ENCODE measurements at places on chromosomes 7 and 10.

- no peak for DNase-seq
These were observed 90.3 kb downstream of the INPP5A start for GRCh38 chr10:132627666-132628531.

DNA sequence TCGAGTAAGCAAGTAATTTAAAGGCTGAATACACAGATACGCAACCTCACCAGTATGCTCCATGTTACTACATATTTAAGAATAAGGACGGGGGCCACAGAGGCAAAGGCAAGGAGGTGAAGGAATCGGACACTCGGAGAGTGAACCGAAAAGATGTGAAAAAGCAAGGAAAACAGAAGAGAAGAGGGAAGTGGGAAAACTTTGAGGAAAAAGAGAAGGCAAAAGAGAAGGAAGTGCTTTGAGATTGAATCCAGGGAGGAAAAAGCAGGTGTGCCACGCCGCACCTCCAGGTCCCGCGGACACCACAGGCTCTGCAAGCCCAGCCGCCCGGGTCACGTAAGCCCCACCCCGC is 367 bp upstream of the AVL9 start:
- no peak for DNase-seq

DNA sequence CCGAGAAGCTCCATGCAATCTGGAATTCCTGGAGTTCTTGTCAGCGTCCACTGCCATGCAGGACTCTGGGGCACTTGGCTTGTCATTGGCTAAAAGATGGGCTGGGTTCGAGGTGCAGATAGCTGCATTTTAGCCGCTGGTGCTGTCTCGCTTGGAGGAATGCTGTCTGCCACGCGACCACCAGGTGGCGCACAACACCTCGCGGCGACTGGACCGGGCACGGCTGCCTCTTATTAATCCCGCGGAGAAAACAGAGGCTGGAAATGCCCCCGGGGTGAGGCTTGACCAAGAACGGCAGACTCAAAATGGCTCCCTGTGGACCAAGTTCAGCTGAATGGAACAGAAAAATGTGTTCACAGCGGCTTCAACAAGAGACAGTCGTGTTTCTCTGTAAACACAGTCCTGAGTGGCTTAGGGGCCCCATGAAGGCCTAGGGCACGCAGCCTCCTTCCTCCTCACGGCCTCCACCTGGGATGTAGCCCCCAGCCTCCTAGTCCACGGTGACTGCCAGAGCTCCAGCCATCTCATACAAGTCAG is 46.2 kb downstream of the AOC1 start:
- DNase-seq = peak; percentile 63

GRCh38 chr7:123836656-123837055 is 8.3 kb upstream of the HYAL4 start:
- DNase-seq = no peak

DNA sequence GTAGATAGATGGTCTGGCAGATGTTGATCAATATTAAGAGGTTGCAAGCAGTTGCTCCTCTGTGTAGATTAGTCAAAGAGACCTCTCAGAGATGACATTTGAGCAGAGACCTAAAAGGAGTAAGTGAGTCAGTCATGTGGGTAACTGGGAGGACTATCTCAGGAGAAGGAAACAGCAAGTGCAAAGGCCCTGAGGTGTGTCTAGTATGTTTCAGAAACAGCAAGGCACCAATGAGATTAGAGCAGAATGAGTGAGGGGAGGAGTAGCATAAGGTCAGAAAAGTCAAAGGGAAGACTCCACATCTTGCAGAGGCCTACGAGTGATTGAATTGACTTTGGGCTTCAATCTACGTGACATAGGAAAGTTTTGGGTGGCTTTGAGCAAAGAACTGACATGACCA is 89.8 kb upstream of the COL1A2 start:
- no peak for DNase-seq

- no peak for DNase-seq
These were observed 55.7 kb downstream of the IKZF1 start for GRCh38 chr7:50359995-50360925.

DNA sequence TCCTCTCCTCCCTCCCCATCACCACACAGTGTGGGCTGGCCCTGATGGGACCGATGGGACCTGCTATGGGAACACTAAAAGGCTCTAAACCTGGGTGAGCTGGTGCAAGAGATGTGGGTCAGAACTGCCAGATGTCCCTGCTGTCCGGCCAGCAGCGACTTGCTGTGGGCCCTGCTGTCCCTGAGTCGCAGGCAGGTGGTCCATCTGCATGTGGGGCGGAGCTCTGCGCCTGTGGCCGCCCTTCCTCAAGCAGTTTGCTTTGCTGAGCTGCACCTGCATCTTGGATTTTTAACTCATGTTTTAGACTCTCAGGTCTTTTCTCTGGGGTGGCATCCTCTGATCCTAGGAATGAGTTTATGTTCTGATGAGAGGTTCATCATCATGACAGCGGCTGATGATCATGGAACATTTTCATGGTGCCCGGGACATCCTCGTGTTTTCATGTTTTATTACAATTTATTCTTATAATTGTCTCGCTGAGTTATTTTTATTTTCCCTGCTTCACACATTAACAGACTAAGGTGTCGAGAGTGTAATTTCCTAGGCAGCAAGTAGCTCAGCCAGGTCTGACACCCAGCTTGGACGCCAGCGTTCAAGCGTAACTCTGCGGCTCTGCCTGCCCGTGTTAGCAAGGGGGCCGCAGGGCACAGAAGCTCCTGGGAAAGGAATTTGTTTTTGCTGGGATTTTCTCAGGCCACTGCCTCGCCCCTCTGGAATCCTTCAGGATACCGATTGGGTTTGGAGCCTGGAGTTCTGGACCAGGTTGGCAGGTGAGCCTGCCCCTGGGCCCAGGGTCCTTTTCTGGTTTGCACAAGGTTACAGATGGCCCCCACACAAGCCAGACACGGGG is 615.2 kb upstream of the FOXK1 start:
- no peak for DNase-seq

DNA sequence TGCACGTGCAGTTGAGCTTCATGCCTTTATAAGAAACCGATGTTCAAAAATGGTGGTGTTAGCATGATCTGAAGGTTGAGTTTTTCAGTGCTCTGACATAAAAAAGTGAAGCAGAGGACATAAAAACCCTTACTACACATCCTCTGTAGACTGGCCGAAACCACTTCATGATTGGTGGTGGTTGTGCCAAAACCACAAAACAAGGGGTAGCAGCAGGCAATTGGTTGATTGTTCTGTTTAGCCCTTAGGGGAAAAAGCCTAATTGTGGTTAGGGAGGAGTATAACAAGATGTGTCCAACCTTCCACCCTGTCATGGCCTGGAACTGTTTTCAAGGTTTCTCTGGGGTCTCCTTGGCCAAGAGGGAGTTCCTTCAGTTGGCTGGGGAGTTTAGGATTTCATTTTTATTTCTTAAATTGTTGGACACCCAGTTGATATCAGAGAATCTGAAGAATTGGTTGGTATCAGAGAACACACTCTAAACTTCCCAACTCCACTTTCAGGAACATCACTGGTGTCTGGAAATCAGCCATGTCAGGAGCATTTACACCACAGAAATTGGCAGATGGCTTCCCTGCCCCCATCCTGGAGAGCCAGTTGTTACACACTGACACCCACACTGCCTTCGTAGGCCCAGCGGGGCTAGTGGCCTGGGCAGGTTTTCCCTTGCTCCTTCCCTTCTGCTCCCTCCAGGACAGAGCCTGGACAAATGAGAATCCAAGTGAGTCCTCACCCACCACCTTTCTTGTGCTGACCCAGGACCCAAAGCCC is 18.8 kb downstream of the MRPS24 start:
- no peak for DNase-seq

- no peak for DNase-seq
These were observed 1.0 kb upstream of the VENTX start for GRCh38 chr10:133236401-133237240.

GRCh38 chr7:55508221-55509011 is 63.9 kb downstream of the VOPP1 start:
- no peak for DNase-seq

DNA sequence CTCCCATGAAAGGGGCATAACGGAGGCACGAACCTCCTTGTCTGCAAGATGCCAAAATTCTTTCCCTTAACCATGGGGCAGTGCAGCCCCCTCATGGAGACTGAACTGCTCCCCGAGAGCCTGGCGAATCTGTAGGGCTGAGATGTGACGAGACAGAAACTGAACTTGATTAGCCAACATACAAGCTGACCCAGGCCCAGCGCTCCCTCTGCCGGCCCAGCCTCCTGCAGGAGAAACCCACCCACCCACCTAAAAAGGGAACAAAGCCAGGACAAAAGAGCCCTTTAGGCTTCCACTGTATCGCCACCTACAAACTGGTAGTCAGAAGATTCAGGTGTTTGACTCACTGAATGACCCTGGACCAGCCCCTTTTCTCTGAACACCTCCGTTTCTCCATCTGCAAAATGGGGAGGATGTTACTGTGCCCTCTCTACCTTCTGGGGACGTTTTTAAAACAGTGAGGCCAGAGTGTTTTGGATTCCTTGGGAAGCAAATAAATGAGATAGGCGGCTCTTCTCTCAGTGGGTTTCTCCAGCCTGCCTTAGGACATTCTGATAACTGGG is 58.4 kb downstream of the C10orf105 start:
- no peak for DNase-seq

- DNase-seq = no peak
These were observed 19.1 kb upstream of the FAM53B start for GRCh38 chr10:124763267-124763666.

GRCh38 chr10:31383810-31384588 is 65.0 kb downstream of the ZEB1 start:
- DNase-seq = no peak

GRCh38 chr10:659688-660141 is 29.8 kb downstream of the DIP2C start:
- DNase-seq = no peak

- no peak for DNase-seq
These were observed 72.5 kb downstream of the PRTFDC1 start for GRCh38 chr10:24879861-24880260.

GRCh38 chr7:139232904-139233303 is 1.9 kb downstream of the UBN2 start:
- no peak for DNase-seq

DNA sequence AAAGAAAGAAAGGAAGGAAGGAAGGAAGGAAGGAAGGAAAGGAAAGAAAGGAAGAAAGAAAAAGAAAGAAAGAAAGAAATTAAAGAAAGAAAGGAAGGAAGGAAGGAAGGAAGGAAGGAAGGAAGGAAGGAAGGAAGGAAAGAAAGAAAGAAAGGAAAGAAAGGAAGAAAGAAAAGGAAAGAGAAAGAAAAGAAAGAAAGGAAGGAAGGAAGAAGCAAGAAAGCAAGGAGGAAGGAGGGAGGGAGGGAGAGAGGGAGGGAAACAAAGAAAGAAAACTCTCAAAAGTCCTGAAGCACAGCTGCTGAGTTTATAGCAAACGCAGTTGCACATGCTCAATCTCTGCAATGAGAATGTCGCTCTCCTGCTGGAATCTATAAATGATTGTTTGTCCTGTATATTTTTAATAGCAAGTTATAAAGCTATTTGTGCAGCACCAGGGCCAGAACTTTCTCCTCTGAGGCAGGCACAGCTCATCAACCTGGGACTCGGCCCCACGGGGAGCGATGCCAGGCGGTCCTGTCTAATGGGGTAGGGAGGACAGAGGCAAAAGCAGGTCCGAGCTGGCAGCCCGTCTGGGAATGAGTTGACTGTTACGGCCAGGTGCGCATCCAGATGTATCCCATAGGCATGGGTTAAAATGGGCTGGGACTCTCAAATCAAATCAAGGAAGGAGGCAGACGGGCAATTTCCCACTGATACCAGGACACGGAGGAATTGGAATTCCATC is 118.0 kb upstream of the PFKP start:
- DNase-seq = no peak

- DNase-seq = no peak
These were observed 31.9 kb upstream of the SAMD8 start for GRCh38 chr10:75079436-75080083.

DNA sequence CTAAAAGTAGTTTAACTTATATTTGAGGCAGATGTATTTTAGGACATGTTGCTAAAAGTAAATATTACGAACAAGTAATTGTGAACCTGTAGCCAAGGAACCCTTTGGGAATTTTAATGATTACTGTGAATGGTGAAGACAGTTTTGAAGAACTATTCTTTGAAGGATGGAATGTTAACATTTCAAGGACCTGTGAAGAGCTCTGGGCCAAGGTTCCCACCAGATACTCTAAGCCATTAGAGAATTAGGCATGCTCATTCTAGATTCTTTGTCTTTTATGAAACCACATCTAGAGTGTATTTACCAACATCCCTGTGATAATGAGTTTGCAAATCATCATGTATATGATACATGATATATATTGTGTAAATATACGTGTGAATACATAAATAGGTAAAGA is 99.8 kb downstream of the SEPTIN7 start:
- DNase-seq = no peak

GRCh38 chr10:12107781-12108180 is 21.7 kb upstream of the SEC61A2 start:
- DNase-seq = no peak

Measured in stimulated activated CD8-positive, alpha-beta memory T cell treated with anti-CD3 and anti-CD28 coated beads, Interleukin-7, amount 100 ng/mL, for 24 hours (primary cell).